KBM-7 (cell line): ENCODE measurements at places on chromosomes 1 and 21.

- no peak for DNase-seq
Observed at GRCh38 chr1:187306710-187307415, 478.1 kb downstream of the PLA2G4A start.

GRCh38 chr1:201026836-201027235 is 3.3 kb upstream of the KIF21B start:
- peak; percentile 77 for DNase-seq

DNA sequence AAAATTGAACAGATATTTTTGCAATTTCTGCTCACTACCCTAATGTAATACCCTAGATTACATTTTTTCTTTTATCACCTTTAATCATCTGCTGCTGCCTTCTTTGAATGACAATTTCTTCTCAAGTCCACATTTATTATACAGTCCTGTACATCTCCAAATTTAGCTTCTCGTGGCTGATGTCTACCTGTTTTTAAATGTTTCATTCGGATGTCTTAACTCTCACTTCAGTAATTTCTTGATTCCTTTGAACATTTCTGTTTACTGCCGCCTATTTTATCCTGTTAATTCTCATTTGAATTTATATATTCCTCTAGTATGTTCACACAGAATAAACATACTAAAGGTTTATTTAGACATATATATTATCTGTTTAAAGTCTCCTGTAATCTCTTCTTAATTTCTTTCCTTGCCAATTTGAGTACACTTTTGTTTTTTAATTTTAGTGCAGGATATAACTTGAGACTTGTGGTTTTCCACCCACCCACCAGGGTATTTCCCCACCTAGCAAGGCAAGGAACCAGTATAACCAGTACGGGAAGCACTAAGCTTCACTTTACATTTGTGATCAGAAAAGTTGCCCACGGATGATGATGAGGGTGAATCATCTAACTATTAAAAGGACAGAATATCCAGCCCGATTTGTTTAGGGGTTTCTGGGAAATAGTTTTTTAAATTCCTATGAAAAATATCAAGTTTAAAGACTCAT is 12.7 kb downstream of the INSL5 start:
- DNase-seq: no peak

- DNase-seq: no peak
Observed at GRCh38 chr1:54347955-54348699, 58.1 kb downstream of the SSBP3 start.

GRCh38 chr1:24109686-24110475 is 2.1 kb downstream of the MYOM3 start:
- DNase-seq: no peak

- no peak for DNase-seq
Observed at GRCh38 chr1:111406321-111406768, 21.2 kb downstream of the OVGP1 start.

GRCh38 chr1:203167913-203168200 is 7.8 kb downstream of the MYBPH start:
- DNase-seq: no peak

- no peak for DNase-seq
Observed at GRCh38 chr1:9621032-9621431, 30.5 kb upstream of the PIK3CD start.

- no peak for DNase-seq
Observed at GRCh38 chr1:2650967-2651645, 18.3 kb upstream of the MMEL1 start.

DNA sequence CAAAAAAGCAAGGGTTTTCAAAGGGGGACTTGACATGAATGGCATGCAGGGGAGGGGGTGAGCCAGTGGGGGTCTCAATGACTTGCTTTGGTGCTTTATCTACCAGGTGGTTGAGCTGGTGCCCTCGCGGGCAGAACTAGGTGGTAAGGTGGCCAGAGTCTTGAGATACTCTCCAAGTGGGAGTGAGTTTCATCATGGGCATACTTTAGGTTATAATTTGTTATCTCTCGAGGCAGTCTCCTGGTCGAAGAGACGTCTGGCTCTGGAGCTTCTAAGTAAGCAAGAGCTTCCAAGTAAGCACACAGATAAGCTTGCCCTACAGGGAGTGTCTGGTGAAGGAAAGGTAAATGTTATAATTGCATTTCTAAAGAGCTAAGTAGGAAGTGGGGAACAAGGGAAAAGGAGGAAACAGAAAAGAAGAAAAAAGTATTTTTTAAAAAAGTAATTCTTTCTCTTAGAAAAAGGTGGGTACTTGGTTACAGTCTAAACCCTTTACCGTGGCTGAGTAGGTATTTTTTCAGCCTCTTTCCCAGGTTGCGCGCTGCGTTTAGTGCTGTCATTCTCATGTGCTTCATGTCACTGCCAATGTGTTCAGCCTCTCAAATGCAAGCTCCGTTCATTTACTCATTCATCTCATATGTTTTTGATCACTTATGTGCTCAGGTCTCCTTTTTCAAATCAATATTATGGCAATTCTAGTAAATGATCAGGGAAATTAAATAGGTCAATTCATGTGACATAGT is 31.6 kb upstream of the DNAJC6 start:
- DNase-seq: no peak

DNA sequence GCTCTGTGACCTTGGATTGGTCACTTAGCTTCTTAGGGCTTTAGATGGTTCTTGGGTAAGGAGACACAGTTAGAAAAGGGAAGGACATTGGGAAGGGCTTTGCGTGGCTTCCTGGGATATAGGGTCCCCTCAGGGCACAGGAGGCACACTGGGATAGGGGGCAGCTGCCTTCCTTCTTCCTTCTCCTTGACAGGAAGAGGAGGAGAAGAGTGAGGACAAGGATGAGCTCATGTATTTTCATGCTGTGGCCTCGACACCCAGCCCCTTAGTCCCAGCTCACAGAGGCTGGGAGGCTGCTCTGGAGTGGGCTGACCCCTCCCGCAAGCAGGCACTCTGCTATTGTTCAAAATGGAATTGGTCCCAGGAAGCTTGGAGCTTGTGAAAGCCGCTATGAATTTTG is 45.7 kb upstream of the POU3F1 start:
- no peak for DNase-seq

DNA sequence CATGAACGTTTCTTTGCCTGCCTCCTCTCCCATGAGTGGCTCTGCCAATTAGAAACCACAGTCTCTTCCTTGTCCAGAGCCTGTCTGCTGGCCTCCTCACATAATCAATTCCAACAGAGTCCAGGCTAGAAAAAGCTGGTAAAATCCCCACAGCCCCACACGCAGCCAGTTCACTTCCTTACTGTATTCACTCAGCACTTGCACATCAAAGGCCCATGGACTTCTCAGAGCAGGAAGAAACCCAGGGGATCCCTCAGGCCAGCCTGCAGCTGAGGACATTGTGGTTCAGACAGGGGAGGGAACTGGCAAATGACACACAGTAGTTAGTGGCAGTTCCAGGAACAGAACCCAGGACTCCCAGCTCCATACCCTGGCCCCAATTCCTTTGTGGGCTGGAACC is 171.6 kb upstream of the EDN2 start:
- no peak for DNase-seq

DNA sequence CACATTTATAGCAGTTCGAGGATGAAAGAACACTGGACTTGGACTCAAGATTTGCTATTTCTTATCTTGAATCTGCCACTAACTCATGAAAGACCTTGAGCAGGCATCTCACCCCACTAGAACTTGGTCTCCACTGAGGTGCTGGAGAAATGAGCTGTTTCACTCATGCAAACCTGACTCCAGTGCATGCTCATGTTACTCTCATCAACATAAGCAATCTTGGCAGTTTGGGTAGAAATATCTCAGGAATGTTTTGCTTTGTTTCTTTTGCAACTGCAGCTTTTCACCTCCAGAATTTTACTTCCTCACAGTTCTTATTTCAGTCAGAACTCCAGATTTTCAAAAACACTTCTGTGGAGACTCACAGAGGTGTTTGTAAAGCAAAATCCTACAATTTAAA is 46.2 kb upstream of the DAB1 start:
- DNase-seq: no peak

DNA sequence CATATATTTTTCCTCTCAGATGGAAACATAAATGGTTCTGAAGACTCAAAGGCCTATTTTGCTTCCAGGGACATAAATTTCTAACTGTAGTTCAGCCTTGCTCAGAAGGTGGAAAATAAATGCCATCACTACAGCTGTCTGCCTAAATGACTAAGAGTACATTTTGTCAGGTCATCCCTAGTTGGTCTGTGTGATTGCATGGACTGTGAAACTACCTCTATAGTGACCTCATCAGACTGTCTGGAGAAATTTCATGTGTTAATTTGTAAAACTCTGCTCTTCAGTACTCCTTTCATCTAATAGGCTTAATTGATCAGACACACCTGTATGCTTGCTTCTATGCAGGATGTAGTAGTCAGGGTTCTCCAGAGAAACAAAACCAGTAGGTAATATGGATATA is 886.9 kb downstream of the AMY1C start:
- DNase-seq: peak; percentile 22

GRCh38 chr21:14833241-14833640 is 231.6 kb downstream of the NRIP1 start:
- no peak for DNase-seq

- DNase-seq: no peak
Observed at GRCh38 chr21:37551331-37551992, 184.9 kb downstream of the DYRK1A start.

- DNase-seq: no peak
Observed at GRCh38 chr1:113912594-113913311, 7.6 kb downstream of the DCLRE1B start.

DNA sequence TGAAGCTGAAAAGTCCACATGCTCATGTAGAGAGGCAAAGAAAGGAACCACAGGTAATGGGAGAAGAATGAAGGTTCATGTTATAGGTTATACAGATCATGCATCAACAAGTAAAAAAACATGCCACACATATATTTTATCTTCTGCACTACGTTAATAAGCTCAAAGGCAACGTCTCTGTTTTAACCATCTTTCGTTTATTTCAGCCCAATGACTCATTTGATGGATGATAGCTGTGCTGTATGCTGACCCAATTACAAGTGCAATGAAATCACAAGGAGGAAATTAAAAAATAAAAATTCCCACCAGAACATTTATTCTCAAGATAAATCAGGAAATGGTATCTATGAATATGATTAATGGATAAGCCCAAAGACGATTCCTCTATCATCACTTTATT is 24.6 kb downstream of the XCL1 start:
- no peak for DNase-seq

DNA sequence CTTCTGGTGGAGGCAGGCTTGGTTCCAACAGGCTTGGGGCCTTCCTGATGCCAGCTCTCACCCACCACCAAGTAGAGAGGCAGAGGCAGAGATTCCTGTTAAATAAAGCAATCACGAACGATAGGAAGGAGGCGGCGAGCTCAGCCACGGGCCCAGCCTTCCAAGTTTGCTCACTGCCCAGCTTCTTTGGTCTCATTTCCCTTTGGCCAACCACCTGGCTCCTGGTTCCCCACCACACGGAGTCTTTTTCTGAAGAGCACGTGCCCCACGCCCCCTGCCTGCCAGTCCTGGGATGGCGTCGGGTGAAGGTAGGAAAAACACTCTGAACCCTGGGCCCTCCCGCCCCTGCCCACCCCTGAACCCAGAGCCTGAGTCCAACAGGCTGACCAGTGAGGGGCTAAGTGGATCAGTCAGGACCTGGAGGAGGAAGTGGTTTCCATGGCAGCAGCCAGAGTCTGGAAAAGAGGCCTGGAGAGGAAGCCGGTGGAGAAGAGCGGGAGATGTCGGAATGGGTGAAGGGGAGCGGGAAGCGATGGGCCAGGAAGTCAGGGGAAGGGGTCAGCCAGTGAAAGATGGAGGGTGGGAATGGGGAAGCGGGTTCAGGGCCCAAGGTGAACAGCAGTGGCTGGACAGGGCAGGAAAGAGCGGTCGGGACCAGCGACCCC is 158.2 kb upstream of the KLHDC7A start:
- DNase-seq: no peak

DNA sequence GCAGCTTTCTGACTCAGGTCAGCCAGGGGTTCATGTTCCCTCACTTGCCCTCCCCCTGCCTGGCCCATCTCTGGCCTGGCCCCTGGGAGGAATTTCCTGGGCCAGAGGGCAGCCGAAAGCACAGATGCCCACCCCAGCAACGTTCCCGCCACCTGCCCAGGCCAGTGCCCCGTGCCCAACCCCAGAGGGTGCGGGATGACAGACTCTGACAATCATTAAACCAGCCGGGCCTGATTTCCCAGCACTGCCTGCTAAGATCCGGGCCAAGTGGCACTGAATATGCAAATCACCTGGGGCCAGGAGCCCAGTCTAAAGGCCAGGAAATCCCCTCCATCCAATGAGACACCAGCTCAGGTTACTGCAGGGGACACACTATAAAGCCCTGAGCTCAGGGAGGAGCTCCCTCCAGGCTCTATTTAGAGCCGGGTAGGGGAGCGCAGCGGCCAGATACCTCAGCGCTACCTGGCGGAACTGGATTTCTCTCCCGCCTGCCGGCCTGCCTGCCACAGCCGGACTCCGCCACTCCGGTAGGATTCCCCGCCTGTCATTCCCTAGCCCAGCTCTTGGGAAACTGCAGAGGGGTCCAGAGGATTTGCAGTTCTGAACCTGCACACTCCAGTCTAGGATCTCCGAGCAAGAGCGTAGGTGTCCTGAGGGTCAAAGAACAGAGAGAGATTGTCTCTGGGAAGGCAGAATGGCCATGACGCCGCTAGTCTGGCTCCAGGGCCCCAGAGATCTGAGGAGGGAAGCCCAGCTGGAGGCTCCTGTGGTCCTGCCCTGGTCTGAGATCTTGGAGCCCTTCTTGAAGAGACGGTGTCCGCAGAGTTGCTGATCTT is at the start of gene ELF3:
TSS of gene ELF3 (plus strand) at position 408 of the 836 bp plus-strand sequence. CDS start 550 bp downstream, outside the sequence.
- DNase-seq: no peak

- no peak for DNase-seq
Observed at GRCh38 chr1:183831311-183831710, 26.4 kb downstream of the RGL1 start.

DNA sequence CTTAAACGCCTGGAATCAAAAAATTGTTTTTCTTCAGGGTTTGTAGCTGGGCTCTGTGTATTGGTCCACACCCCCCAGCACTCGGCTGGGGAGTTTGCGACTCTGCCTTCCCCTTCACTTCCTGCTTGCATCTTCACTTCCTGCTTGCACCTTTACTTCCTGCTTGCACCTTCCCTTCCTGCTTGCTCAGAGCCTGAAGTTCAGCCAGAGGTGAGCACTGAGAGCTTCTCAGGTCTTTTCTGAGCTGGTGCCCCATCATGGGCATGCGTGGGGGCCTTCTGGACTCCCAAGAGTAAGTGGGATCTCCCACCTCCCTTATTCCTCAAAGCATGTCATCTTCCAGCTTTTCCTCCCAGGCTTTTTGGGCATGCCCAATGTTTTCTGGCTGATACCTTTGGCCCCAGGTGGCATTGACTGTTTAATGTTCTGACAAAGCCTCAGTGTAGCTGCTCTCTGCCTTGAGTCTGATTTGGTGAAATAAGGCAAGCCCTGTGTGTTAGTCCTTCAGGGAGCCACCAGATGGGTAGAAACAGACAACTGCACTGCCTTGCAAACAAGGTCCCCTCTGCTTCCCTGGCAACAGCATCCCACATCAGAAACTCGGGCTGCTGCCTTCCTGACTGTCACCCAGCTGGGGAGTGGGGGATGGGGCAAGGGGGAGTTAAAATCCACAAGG is 3.5 kb downstream of the KRTAP10-2 start:
- no peak for DNase-seq

DNA sequence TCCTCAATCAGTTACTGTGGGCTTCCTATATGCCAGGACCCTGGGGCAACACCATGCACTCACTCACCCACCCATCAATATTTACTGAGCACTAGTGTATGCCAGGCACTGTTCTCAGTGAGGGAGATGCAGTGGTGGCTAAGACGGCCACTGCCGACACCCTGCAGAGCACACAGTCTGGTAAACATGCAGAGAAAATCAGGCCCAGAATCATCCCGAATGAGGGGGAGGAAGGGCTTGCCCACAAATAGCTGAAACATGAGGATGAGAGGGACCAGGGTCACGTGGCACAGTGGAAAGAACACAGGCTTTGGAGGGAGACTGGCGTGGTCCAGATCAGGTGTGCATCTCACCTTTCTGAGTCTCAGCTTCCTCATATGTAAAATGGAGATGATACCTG is 89.2 kb upstream of the IGSF21 start:
- no peak for DNase-seq
